Fibroblast of mammary gland (primary cell): ENCODE measurements at places on chromosomes 12 and 14.

GRCh38 chr14:65141523-65141922 lies 39.2 kb upstream of the MAX start:
- no peak for DNase-seq

DNA sequence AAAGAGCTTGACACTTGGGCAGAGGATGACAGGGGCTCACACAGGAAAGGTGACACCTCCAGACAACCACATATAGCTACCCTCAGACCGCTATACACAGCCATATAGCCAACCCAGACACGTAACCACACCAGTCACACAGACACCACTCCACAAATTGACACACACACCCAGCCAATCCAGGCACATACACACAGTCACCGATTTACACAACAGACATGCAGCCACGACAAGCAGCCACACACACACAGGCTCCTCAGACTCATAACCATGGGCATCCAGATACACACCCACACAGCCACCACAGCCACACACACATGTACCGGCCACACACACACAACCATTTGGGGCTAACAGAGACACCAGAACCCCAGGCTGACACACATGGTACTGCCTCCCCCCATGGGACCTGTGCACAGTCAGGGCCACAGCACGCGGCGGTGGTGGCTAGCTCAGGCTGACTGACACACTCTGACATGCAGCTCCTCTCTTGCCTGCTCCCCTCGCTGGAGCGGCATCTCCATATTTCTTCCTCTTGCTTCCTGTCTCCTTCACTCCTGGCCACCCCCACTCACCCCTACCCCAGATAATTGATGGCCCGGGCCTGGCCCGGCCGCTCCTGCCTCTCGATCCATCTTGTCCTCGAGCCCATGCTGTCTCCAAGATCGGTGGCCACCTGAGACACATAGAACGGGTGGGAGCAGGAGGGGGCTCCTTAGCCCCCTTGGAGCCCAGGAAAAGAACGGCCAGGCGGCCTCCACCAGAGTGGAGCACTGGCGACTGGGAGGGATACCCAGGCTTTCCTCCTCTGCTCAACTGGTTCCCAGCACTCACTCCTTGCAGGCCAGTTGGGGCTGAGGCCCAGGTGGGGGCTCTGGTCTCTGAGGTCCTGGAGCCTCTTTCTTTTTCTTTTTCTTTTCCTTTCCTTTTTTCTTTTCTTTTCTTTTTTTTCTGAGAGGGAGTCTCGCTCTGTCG lies 6.0 kb upstream of the SHMT2 start:
- DNase-seq, result no peak

DNA sequence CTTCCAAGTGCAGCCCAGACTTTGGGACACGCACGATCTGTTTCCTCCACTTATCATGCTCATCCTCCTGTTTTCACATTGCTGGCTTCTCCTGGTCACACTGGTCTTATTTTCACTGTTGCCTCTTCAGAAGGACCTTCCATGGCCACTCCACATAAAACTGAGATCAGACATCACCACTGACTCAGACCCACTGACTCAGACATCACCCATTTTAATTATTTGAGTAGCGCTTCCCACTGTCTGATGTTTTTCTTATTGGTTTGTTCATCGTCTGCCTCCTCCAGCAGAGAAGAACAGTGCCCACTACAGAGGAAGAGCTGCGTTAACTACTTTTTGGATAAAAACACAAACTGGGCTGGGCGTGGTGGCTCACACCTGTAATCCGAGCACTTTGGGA lies 270.5 kb upstream of the PWP1 start:
- DNase-seq, result peak; percentile 78

- DNase-seq, result peak; percentile 78
These were observed 8.5 kb downstream of the ZFP36L1 start for GRCh38 chr14:68784226-68784910.

DNA sequence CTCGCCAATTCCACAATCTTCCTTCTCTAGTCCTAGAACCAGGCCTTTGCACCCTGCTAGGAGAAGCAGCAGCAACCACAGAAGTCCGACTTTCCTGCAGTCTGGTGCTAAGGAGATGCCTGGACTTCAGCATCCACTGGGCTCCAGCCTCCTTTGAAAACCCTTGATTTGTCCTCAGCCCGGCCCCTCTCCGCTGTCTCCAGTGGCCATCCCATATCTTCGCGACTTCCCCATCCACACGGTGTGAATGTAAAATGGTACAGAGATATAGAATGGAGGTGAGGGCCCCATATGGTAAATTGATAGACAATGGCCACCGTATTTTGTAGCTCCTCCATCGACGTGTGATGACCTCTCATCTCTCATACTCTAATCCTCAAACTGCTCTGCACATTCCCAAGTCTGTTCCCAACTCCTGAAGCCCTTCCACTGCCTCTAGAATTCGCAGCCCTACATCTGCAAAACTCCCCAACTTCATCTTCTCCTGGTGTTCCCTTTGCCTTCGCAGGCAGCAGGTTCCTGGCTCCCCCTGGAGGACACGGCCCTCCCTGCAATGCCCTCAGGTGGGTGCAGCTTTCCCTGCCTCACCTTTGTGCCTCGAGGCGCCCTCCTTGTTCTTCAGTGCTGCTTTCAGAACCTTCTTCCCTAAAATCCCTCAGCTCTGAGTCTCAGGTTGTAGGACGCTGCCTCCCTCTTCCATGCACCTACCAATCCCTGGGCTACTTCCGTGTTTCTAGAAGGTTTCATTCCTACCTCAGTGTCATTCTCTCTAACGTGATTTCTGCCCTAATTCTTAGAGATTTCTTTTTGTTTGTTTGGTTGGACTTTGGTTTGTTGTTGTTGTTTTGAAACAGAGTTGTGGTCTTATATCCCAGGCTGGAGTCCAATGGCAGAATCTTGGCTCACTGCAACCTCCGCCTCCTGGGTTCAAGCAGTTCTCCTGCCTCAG lies 36.7 kb downstream of the TMBIM6 start:
- DNase-seq, result peak; percentile 19
